ENCODE measurements at places on chromosomes 7 and 10.

DNA sequence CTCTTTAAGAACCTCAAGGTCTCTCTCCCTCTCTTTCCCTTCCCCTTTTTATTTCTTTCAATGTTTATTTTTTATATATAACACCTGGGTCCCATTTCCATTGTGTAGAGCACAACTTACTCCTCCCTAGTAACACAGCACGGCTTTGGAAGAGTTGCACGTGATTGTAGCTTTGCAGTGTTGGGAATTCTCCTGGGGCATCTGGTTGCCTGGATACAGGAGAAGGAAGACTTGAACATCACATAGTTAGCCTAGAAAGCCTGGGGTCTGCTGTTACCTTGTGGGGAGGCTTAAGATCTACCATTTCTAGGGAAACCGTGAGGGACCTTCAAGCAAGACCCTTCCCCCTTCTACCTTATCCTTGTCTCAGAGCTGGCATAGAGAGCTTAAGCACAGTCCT is 41.1 kb upstream of the NFKB2 start:
- no peak for DNase-seq

- DNase-seq = no peak
Observed at GRCh38 chr7:74104702-74105101, 21.1 kb downstream of the LIMK1 start.

- DNase-seq = peak; percentile 68
Observed at GRCh38 chr7:27210441-27211083, 10.7 kb upstream of the HOXA13 start.

- peak; percentile 55 for DNase-seq
Observed at GRCh38 chr10:24617771-24618396, 105.8 kb downstream of the ARHGAP21 start.

DNA sequence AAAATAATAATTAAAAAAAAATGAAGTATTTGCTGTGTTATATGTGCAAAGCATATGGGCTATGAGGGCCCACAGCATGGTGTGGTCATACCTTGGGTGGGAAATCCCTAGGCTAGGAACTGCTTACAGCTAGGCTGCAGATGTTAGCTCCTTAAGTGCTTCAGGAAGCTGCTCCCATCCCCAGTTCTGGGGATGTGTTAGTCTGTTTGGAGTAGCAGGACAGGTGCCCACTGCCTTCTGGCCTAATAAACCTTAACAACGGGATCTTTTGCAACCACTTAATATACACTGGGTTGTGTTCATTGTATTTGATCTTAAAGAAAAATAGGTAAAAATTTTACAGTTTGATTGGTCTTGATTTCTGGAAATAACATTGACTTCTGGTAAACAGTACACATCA is 46.3 kb downstream of the HK1 start:
- no peak for DNase-seq

GRCh38 chr10:110461088-110461487 is 36.6 kb upstream of the DUSP5 start:
- no peak for DNase-seq

- DNase-seq = no peak
Observed at GRCh38 chr10:103610083-103610472, 116.6 kb downstream of the NEURL1 start.

GRCh38 chr7:33040803-33041516 is 21.6 kb downstream of the NT5C3A start:
- no peak for DNase-seq

DNA sequence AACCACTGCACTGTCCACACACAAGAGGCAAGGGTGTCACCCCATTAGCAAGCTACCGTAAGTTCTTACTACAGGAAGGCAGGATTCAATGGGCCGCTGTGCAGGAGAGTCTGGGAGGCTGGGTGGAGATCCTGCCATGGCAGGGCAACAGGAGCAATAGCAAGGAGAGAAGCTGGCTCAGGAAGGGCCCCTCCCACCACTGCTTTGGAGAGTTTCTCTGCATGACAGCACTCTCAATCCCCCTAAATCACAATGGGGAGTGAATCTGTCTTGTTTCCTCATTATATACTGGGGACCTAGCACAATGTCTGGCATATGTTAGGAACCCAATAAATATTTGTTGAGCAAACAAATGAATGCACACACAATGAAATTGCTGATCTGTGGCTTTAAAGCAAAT is 83.2 kb upstream of the SFMBT2 start:
- no peak for DNase-seq

DNA sequence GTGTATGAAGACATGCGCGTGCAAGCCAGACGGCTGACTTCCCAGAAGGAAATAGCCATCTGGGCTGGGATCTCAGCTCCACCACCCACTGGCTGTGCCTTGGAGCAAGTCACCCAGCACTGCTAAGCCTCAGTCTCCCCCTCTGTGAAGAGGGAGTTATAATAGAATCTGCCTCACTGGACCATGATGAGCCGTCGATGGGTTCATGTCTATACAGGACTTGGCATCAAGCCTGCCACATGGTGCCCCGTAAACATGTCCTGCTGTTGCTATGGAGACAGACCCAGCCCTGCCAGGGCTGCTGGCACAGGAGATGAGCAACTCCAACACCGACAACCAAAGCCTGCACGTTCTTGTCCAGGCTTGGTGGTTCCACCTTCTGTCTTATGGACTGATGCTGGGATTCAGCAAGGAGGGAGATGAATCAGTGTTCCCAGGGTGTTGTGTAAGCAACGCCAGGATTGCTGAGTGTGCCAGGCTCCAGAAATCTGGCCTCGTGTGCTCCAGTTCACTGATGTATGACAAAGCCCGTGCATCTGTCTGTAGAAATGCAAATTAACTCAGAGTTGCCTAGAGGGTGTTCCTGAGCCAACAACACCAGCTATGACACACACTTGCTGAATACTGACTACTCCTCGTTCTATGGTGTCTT is 5.6 kb downstream of the GPR15LG start:
- DNase-seq = no peak

DNA sequence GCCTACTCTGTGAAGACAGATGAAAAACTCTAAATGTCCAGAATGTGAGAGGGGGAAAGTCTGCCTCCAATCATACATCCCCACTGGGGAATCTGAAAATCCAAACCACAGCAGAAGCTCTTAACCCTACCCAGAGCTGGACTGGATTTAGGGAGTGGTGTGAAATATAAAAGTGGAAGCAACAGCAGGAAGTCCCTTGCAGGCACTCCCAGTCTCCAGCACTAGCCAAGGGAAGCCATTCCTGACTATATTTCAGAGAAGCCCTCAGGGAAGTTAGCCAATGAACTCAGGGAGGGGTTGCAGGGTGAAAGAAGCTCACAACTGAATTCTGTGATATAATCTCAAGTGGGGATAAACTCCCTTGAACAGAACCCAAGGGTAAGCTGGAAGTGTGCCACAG is 51.5 kb downstream of the CRPPA start:
- DNase-seq = no peak

DNA sequence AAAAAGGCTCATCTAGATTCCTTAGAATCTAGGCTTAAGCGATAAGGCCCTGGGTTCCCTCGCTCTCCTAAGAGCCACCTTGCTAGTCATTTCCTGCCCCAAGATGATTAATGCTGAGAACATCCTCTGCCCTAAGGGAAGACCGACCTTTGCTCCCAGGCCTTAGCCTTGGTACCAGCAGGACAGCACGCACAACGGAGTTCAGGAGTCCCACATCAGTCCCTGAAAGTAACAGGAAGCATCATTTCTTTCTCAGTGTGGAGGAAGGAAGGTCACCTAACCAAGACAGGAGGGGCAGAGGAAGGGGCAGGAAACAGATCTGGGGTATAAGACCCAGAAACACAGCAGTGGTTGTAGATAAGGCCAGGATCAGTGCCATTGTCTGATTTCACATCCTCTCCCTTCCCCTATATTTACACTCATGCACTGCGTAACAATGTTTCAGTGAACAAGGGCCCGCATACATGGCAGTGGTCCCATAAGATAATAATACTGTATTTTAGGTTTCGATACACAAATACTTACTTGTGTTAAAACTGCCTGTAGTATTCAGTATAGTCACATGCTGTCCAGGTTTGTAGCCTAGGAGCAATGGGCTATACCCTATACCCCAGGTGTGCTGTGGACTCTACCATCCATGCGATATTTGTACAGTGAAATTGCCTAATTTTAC is 8.1 kb upstream of the FAM107B start:
- DNase-seq = no peak

- peak; percentile 66 for DNase-seq
Observed at GRCh38 chr7:135976312-135977006, 700 bp downstream of the MTPN start.

DNA sequence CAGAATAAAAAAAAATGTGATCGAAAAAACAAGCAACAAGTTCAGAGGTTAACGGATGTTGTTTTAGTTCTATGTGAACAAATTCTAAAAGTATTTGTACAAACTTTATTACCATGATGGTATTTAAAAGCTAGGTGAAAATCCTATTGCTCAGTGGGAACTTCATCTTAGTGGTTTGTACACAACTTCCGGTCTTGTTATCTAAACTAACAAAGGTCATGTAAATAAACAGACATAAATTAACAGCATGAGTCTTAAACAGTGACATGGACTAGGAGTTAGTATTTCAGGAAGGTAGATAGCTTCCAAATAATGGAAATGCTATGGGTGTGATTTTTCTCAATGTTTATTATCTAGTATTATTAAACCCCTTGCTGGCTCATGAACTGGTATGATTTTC is 83.8 kb downstream of the SPAG6 start:
- DNase-seq = no peak

GRCh38 chr7:55594414-55594813 is 22.1 kb upstream of the VOPP1 start:
- DNase-seq = no peak

- no peak for DNase-seq
Observed at GRCh38 chr7:84384417-84384816, 189.8 kb upstream of the SEMA3A start.

GRCh38 chr10:102872163-102872562 is 2.9 kb downstream of the AS3MT start:
- no peak for DNase-seq

GRCh38 chr7:17685141-17685540 is 255.2 kb downstream of the SNX13 start:
- no peak for DNase-seq

DNA sequence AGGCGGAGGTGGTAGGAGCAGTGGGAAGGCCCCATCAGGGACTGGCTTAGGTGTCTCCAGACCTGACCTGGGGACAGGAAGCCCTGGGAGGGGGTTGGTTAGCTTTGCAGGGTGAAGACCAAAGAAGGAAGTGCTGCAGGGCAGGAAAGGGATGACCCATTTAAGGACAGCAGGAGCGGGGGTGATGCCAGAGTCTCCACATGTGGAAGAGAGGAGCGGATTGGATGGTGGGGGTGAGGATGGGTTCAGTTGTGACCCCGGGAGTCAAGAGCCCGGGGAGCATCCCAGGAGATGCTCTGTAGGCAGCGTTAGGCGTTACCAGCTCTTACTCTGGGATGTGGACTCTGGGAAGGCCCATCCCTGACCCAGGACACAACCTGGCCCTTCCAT is 3.1 kb upstream of the LDB3 start:
- no peak for DNase-seq

GRCh38 chr10:30011396-30011795 is 48.0 kb downstream of the JCAD start:
- DNase-seq = no peak

- DNase-seq = peak; percentile 39
Observed at GRCh38 chr10:70321897-70322890, 38.4 kb upstream of the NPFFR1 start.

DNA sequence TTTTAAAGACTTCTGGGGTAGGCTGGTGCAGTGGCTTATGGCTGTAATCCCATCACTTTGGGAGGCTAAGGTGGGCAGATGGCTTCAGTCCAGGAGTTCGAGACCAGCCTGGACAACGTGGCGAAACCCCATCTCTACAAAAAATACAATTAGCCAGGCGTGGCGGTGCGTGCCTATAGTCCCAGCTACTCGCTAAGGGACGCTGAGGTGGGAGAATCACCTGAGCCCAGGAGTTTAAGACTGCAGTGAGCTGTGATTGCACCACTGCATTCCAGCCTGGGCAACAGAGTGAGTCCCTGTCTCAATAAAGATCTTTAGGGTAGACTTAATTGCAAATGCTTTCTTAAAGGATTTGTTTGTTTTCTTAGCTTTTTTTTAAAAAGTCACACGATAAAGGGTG is 29.3 kb downstream of the PTPN12 start:
- no peak for DNase-seq

- no peak for DNase-seq
Observed at GRCh38 chr10:109475711-109476421, 447.4 kb downstream of the XPNPEP1 start.

- DNase-seq = no peak
Observed at GRCh38 chr7:7739204-7740036, 21.0 kb upstream of the RPA3 start.

- DNase-seq = no peak
Observed at GRCh38 chr7:151741585-151741984, 135.3 kb downstream of the PRKAG2 start.

All from K562 (cell line).